GM13977 (cell line): ENCODE measurements at places on chromosomes 12 and 14.

DNA sequence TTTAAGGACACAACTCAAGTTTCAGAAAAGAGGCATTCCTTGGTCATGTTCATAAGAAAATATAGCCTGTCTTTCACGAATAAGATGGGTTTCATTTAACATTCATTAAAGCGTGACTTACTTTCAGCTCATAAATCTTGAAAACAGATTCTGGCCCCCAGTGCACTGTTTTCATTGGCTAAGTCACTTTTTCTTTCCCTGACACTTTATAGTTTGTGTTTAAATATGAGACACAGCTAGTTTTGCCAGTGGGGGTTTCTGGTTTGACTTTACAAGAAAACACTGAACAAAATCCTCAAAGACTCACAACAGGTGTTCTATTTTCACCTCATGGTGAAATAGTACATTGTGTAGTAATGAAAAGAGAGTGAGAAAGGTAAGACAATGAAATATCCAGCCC, 65.9 kb downstream of the PHLDA1 start:
- DNase-seq, result no peak

GRCh38 chr14:105117257-105117646, 51.3 kb downstream of the JAG2 start:
- no peak for DNase-seq

- no peak for DNase-seq
These were observed at the start of gene GPX2 for GRCh38 chr14:64942531-64943111. GPX2 (minus strand) TSS chr14:64942745; CDS start chr14:64942726, 19 bp downstream.

GRCh38 chr12:53229454-53229853, 2.6 kb downstream of the RARG start:
- no peak for DNase-seq

DNA sequence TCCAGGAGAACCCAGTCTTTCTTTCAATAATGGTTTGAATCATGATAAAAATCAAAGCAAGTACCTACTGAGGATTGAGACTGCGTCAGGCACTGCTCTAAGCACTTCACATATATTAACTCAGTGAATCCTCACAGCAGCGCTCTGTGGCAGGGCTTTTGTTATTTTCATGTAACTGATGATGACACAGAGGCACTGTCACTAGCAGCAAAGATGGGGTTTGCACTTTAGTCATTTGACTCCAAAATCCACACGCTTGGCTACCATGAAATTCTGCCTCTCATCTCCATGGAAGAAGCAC, 98.8 kb upstream of the GSC start:
- DNase-seq, result no peak

- no peak for DNase-seq
These were observed 20.7 kb upstream of the NEK9 start for GRCh38 chr14:75147423-75148071.

DNA sequence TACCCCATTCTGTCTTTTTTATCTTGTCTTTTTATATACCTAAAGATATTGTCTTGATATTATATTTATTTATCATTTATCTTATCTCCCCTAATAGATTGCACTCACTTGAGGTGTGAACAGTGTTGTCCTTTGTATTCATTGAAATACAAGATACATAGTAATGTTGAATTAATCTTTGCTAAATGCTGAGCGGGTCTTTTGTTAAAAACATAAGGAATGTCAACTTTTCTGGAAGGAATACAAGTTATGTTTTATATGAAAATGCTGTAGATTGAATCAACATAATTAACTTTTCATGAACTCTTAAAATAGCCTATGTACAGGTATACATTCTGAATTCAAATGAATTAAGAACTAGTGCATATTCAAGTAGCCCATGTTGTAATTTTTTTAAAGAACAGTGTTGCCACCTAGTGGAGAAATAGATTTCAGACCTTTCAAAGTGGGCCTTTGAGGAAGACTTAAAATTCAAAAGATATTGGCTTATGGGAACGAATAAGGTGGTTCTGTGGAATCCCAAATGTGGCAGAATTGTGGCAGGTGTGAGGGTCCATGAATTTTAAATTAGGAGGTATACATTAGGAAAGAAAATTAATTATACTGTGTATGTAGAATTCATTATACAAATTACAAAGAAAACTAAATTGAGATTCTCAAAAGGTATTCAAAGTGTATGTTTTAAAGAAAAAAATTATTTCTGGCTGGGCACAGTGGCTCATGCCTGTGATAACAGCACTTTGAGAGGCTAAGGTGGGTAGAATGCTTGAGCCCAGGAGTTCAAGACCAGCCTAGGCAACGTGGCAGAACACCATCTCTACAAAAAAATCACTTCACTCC, 19.1 kb downstream of the BBOF1 start:
- DNase-seq, result peak; percentile 58

DNA sequence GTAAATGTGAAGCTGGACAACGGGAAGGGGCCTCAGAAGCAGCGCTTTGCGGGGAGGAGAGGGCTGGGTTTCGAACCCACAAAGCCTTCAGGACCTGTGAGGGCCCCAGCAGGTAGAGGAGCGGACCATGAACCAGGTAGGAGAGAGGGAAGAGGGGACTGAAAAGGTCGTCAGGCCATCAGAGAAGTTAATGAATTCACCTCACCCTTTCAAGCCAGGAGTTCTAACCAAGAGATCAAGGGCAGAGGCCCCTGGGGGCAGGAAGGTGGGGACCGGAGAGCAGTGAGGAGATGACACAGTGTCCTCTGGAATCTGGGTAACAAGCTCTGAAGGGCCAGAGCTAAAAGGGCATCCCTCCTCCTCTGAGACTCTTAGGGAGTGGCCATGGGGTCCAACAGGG, 19.4 kb downstream of the SERPINA1 start:
- no peak for DNase-seq

DNA sequence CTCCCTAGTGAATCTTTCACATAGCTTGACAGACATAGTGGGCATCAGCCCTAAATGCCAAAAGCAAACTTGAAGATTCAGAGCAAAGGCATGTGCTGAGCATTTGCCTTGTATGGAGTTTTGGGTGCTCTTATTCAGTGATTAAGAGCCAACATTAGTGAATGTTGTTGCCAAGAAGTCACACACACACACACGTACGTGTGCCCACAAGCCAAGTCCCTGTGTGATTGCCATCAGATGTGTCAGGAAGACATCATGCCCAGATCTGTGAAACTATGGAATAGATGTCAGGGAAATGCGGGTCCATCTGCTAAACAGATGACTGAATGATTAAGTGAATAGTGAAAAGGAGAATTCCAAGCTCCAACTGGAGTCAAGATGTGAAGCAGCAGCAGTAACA, 149.0 kb downstream of the AKAP6 start:
- no peak for DNase-seq

GRCh38 chr12:49294086-49294803, 702 bp upstream of the PRPH start:
- DNase-seq, result peak; percentile 9

DNA sequence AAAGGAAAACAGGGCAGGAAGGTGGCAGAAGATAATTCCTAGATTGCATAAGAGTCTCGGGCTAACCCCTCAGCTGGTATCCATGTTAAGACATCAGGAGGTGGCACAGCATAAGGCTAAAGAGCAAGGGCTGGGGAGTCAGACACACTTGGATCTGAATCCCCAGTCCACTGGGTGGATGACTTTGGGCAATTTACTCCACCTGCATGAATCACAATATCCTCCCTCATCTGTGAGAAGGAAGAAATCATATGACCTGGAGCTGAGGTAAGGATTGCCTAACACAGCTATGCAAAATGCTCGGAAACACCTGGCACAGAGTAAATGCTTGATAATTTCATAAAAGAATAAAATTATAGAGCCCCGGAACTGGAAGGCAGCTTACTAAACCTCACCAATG, 217.9 kb downstream of the PIK3C2G start:
- DNase-seq, result no peak

- DNase-seq, result no peak
These were observed 49.9 kb downstream of the PTHLH start for GRCh38 chr12:27922531-27923139.
